ENCODE measurements at places on chromosomes 6 and 20. TPM values are rescaled to one million over a fixed set of nuclear protein-coding genes. Genes with fewer than 3 reads are reported as not detected.
A peak's percentile ranks its signal among the peaks of the same experiment; 100 is the strongest.

- no peaks in the 10 kb centered on the region for H3K27me3 ChIP-seq
- no peaks in the 10 kb centered on the region for H3K36me3 ChIP-seq
- H3K27ac ChIP-seq = no peak overlapping the region
- no peak overlapping the region for H3K4me3 ChIP-seq
- no peak for DNase-seq
These were observed 14.2 kb upstream of the ZNFX1 start for GRCh38 chr20:49292010-49292409.

DNA sequence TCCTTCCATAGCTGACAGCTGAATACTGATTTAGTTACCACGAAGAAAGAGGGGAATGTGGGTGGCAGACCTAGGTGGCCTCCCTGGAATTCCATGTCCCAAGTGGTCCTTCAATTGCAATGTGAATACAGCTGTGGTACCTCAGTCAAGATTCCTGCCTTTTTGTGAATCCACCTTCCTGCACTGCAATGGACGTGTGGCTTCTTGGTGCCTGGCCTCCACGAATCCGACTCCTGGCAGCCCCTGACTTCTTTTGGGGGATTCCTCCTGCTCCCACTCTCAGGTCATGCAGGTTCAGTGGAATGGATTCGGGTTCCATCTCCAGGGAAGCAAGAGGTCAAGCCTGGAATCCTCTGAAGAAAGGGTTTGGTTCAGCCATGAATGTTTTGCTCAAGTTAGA, 117.8 kb downstream of the DACT2 start:
- no peak overlapping the region for H3K27ac ChIP-seq
- no peak overlapping the region for H3K4me3 ChIP-seq
- no peaks in the 10 kb centered on the region for H3K27me3 ChIP-seq
- DNase-seq = no peak

The SMLR1 gene
- not detected for total RNA-seq

DNA sequence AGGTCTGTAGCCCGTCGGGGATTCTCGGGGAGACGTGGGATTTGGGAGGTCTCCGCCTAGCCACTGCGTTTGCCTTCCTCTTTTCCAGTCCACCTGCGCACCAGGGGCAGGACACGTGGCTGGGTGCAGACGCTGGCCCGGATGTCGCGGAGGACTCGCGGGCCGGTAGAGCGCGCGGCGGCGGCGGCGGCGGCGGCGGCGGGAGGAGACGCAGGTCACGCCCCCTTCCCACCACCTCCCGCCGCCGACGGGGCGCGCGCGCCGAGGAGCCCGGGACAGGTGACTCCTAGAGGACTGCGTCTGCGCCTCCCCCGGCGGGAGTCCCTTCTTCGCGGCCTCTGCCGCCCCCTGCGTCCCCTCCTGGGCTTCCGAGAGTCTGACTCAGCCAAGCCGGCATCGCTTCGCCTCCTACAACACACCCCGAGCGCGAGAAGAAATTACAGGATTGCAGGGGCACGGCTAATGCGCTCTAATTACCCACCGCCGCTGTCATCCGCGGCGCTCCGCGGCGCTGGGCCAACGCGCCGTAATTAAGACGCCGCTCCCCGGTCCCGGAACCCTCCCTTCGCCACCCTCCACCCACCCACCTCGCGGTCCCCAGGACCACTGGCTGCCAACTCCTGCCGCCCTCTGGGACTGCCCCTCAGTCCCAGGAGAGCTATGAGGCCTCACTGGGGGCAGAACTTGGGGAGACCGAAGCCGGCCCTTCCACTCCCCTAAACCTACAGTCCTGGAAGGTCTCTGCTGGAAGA, 124.5 kb downstream of the MRPL14 start:
- peak overlapping the region; percentile 4 for H3K4me3 ChIP-seq
- H3K27ac ChIP-seq = peak overlapping the region; percentile 6
- H3K4me1 ChIP-seq = no peaks in the 10 kb centered on the region
- H3K27me3 ChIP-seq = no peaks in the 10 kb centered on the region
- peak; percentile 68 for DNase-seq

GRCh38 chr20:19397666-19398065, 185.2 kb downstream of the SLC24A3 start:
- no peak overlapping the region for H3K27ac ChIP-seq
- H3K4me3 ChIP-seq = no peak overlapping the region
- no peaks in the 10 kb centered on the region for H3K36me3 ChIP-seq
- no peaks in the 10 kb centered on the region for H3K4me1 ChIP-seq
- DNase-seq = no peak

The HELZ2 gene
- 41.9 TPM for total RNA-seq

GRCh38 chr6:25266456-25267100, 12.6 kb upstream of the CARMIL1 start:
- no peak for DNase-seq
- H3K36me3 ChIP-seq = no peaks in the 10 kb centered on the region
- no peaks in the 10 kb centered on the region for H3K4me1 ChIP-seq
- H3K4me3 ChIP-seq = no peak overlapping the region
- H3K27me3 ChIP-seq = no peaks in the 10 kb centered on the region

DNA sequence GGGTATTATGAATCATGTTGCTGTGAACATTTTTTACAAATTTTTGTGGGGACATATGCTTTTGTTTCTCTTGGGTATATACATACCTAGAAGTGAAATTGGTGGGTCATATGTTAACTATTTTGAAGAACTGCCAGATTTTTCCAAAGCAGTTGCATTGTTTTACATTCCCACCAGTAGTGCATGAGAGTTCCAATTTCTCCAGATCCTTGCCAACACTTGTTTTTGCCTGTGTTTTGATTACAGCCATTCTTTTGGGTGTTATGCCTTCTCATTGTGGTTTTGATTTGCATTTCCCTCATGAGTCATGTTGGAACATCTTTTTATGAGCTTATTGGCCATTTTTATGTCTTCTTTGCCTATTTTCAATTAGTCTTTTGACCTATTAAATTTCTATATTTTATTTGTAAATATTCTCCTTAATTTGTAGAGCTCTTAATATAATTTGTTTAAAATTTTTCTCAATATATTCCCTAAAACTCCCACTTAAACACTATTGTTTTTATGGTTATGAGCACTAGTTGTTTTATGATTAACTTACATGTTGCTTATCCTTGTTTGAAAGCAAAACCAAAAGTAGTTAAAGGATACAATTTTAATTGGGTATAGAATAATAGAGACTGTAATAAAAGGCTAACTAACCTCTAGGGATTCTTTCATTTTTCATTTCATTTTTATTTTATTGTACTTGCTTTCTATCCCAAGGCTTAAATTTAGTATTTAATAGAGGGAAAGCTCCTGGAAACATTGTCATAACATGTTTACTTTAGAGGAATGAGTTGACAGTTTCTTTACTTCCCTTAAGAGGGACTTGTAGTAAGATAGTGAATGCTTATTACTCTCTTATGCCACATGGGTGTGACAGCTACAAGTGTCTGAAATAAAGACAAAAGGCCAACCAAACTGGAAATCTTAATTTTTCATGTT, 5.5 kb downstream of the UBR2 start:
- H3K36me3 ChIP-seq = no peaks in the 10 kb centered on the region
- no peak for DNase-seq
- no peaks in the 10 kb centered on the region for H3K27me3 ChIP-seq
- peaks cover 12% of the 10 kb centered on the region for H3K4me1 ChIP-seq
- no peak overlapping the region for H3K27ac ChIP-seq
- H3K4me3 ChIP-seq = no peak overlapping the region

- no peak for DNase-seq
- H3K27ac ChIP-seq = no peak overlapping the region
- no peaks in the 10 kb centered on the region for H3K4me1 ChIP-seq
- H3K36me3 ChIP-seq = no peaks in the 10 kb centered on the region
- H3K27me3 ChIP-seq = no peaks in the 10 kb centered on the region
These were observed 192.0 kb downstream of the LRFN2 start for GRCh38 chr6:40395066-40395697.

The ARHGAP18 gene
- 36.7 TPM for total RNA-seq

The GNMT gene
- total RNA-seq = not detected

DNA sequence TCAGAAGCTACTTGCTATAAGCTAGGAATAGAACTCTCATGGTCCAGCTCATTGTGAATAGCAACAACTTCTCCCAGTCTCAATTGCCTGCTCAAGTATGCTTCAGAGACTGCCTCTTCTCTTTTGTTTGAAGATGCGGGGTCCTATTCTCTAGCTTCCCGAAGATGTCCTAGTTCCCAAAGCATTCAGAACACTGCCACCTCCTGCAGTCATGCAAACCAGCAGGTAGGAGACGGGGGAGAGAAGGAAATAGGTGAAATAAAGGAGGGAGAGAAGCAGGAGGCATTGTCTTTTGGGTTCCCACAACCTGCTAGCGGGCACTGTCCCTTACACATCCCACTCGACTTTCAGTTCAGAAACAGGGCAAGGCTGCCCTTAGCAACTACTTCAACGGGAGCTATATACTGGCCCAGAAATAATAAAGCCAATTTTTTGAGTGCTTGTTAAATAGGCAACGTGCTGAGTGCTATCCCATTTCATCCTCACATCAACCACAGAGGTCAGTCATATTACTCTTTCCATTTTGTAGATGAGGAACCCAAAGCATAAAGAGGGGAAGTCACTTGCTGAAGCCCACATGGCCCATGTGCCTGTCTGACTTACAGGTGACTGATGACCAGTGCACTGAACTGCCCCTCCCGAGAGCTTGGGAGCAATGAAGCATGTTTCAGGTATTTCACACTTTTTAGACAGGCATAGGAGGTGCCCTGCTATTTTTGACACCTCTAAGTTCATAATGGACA, 61.9 kb upstream of the ATXN1 start:
- H3K4me3 ChIP-seq = no peak overlapping the region
- H3K27ac ChIP-seq = no peak overlapping the region
- no peaks in the 10 kb centered on the region for H3K36me3 ChIP-seq
- no peaks in the 10 kb centered on the region for H3K4me1 ChIP-seq

- no peaks in the 10 kb centered on the region for H3K4me1 ChIP-seq
- peak; percentile 61 for DNase-seq
- no peak overlapping the region for H3K27ac ChIP-seq
- no peak overlapping the region for H3K4me3 ChIP-seq
- H3K27me3 ChIP-seq = no peaks in the 10 kb centered on the region
These were observed 24.5 kb upstream of the SMIM29 start for GRCh38 chr6:34273242-34273805.

The ACTR5 gene
- 3.8 TPM for total RNA-seq

- peak overlapping the region; percentile 71 for H3K4me3 ChIP-seq
- peak; percentile 33 for DNase-seq
- H3K36me3 ChIP-seq = no peaks in the 10 kb centered on the region
- peak overlapping the region; percentile 96 for H3K27ac ChIP-seq
- no peaks in the 10 kb centered on the region for H3K27me3 ChIP-seq
- H3K4me1 ChIP-seq = peaks cover 6% of the 10 kb centered on the region
These were observed 909 bp downstream of the CPNE1 start for GRCh38 chr20:35663516-35664465.

DNA sequence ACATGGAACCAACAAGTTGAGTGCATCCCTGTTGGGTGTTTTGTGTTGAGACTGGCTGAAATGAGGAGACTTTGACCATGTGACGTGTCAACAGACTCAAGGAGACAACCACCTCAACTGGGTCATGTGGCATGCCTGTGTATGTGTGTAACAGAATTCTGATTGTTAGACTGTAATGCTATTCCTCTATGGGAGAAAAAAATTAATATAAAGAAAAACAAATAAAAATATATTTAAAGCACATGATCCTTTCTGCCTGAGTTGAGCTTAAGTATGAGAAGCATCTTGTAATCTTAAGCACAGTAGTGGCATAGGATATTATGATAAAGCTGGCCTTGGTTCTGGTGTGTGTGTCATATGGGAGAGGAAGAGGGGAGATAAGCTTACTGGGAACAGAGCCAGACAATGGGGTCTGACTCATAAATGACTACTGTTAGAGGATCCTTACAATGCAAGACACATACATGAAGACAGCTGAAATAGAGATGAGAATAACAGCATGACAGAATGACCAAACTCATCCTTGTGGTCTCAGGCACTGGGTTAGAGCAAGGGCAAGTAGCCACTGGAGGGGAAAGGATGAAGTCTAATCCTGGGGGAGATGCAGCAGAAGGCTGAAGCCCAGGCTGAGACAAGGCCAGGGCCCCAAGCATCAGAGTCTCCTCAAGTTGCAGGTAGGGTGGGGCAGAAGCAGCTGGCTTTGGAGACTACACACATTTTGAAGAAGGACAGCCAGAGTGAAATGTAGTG, 9.2 kb downstream of the TP53INP2 start:
- H3K4me3 ChIP-seq = no peak overlapping the region
- no peak for DNase-seq
- H3K27me3 ChIP-seq = no peaks in the 10 kb centered on the region

DNA sequence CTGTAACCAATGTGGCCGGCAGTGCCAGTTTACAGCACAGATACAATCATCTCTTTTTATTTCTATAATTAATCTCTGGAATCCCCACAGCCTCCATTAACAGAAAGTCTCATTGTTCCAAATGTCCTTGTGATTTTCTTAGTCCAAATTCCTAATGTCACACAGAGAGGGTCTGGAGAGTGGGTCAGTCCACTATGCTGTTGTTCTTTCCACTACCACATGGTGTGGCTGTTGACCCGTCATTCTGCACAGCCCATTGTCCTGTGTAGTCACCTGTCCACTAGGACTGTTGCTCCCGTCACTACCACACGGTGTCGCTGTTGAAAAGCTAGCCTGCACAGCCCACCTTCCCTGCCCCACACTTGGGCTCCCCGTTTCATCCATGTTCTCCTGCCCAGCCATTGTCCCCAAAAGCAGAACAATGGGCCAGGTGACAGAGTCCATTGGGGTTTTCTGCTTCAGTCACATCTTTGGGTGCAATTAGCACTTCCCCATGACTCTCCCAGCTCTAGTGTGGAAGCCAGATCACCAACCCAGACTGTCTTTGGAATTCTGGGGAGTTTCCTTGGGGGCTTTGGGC, 8.6 kb upstream of the LBP start:
- H3K36me3 ChIP-seq = no peaks in the 10 kb centered on the region
- H3K4me3 ChIP-seq = no peak overlapping the region
- no peaks in the 10 kb centered on the region for H3K4me1 ChIP-seq
- H3K27me3 ChIP-seq = no peaks in the 10 kb centered on the region

The VSTM2L gene
- 5.7 TPM for total RNA-seq

The PDE10A gene
- 13.0 TPM for total RNA-seq

DNA sequence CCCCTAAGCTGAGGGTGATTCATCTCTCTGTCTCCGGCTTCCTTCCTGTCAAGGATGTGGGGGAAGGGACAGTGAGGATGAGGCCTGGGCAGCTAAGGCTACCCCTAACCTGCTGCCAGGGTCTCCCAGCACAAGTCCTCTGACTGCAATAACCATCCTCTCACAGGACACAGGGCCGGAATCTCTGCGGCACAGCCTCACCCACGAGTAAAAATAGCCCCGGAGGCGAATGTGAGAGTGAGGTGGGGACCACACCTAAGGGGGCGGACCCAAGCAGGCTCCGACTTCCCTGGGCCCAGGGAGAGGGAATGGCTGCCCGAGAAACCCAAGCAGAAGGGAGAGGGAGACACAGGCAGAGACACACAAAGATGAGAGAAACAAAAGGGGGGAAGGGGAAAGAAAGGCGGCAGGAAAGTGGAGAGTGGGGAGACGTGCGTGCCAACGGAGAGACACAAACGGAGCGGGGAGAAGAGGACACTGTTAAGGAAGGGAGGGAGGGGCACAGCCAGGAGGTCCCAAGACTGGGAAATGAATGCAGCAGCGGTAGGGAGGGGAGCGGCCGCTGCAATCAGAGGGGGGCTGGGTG, 1.4 kb downstream of the CLIC1 start:
- no peaks in the 10 kb centered on the region for H3K36me3 ChIP-seq
- no peaks in the 10 kb centered on the region for H3K4me1 ChIP-seq
- H3K27me3 ChIP-seq = no peaks in the 10 kb centered on the region
- peak overlapping the region; percentile 61 for H3K4me3 ChIP-seq
- peak; percentile 72 for DNase-seq

The CDSN gene
- total RNA-seq = 0.28 TPM

- peak overlapping the region; percentile 90 for H3K4me3 ChIP-seq
- no peaks in the 10 kb centered on the region for H3K27me3 ChIP-seq
- H3K4me1 ChIP-seq = no peaks in the 10 kb centered on the region
These were observed 1.2 kb downstream of the AKAP12 start for GRCh38 chr6:151240791-151241642.
